Activated naive CD4-positive, alpha-beta T cell (primary cell): ENCODE measurements at places on chromosomes 6 and 20.

GRCh38 chr6:166761801-166762200 is 134.8 kb upstream of the RPS6KA2 start:
- no peak for DNase-seq

DNA sequence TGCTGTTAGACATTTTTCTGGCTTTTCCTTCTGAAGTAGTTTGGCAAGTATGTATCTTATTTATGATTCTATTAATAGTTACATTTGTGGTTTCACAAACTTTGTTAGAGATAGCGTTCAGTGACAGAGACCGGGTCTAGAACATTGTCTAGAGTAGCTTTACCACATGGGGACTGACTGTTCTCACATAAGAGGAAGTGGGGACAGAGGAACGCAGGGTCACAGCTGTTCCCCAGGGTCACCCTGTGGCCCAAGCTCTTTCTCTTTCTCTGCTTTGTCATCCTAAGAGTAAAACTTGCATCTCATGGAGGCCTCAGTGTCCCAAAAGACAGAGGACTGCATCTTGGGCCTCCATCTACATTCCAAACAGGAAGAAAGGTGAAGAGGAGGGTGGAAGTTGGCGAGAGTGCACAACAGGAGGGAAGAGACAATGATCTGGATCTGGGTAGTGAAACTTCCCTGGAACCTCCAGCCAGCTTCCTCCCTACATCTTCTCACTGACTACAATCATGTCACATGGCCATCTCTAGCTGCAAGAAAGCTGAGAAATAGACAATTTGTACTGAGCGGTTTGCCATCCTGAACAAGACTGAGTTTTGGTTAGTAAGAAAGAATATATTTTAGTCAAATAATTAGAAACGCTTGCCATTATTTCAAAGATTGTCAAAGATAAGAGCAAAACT is 645.8 kb upstream of the ARID1B start:
- no peak for DNase-seq

DNA sequence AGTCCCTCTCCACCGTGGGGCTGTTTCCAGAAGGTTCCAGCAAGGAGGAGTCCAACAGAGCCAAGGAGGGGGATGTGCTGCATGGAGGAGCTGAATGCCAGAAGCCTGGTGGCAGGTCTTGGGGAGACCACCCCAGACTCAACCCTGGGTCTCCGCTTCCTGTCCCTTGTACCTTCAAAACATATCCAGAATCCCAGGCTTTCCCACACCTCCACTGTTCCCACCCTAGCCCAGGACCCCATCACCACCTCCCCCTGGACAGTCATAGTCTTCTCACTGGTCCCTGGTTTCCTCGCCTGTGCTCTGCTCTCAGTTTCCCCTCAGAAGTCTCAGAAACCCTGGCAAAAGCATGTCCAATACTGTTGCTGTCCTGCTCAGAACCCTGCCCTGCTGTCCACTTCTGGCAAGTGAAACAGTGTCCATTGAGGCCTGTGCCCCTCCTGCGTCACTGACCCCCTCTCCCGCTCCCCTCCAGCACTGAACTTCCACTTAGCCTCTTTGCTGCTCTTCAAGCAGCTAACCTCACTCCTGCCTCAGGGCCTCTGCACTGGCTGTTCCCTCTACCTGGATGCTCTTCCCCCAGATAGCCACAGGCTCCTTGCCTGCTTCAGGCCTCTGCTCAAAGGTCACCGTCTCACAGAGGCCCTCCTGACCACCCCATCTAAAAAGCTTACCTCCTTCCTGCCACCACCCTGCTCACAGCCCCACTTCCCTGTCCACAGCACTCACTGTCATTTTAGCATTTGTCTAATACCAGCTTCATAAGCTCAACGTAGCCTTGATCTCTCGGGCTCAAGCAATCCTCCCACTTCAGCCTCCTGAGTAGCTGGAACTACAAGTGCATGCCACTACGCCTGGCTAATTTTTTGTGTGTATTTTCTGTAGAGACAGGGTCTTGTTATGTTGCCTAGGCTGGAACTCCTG is 169.2 kb downstream of the GRM4 start:
- DNase-seq = no peak

- DNase-seq = no peak
Observed at GRCh38 chr6:32890831-32891230, 36.8 kb downstream of the PSMB9 start.

- DNase-seq = no peak
Observed at GRCh38 chr6:134511984-134512683, 194.2 kb upstream of the SGK1 start.

DNA sequence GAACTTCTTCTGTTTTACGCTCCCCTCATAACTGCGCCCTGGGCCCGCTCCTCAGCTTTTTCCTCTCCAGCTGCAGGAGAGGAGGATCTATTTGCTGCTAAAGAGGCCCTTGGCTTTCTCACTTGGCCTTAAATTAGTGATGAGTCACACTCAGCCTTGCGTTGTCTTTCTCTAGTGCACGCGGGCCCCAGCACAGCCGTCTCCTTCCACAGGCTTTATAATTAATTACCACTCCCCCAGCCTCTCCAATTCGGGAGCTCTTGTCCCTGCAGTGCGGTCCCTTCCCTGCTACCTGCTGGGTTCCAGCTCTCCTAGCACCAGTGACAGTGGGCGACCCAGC is 25.2 kb downstream of the PACSIN1 start:
- DNase-seq = no peak

DNA sequence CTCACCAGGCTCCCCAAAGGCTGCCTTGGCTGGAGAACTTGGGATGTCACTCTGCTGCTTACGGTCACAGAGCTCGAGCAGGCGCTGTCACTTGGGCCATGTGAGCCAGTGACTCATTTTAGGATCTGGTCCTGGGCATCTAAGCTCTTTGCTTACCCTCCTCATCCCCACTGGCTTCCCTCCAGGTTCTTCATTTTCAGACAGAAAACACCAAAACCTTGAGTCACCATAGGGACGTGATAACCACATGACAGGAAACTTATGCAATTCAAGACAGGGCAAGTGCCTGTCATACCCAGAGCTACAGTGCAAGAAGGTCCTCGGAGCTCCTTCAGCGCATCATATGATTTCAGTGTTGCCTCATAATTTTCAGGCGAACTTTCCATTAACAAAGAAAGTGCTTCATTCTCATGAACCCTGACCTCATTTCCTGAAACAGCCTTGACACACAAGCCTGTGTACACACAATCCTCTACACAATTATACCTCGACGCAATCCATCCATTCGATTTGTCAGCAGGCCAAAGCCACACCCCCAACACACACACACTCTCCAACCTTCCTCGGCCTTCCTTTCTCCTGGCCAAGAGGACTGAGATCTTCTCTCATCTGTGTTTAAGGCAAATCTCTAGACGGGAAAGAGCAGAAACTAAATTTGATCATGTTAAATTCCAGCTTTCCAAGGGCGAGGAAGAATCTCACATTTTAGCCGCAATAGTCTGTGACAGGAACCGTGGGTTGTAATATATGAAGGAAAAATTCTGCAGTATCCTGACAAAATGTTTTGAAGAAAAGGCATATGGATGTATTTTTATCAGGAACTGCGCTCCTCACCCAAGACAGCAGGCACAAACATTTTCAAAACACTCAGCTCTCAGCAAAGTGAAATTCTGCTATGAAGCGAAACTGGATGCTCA is 25.3 kb downstream of the TBC1D7 start:
- no peak for DNase-seq

DNA sequence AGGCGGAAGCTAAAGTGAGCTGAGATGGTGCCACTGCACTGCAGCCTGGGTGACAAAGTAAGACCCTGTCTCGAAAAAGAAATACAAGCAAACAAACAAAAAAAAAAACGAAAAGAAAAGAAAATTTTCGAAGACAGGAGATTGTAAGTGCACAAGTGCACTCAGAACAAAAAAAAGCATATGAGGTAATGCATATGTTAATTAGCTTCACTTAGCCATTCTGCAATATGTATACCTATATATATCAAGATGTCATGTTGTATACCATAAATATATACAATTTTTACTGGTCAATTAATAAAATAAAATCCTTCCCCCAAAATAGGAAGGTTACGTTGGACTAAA is 127.5 kb downstream of the RIN2 start:
- no peak for DNase-seq

GRCh38 chr20:61682996-61683681 is 382.5 kb downstream of the TAF4 start:
- DNase-seq = no peak

- no peak for DNase-seq
Observed at GRCh38 chr6:57201718-57202117, 20.4 kb downstream of the RAB23 start.

DNA sequence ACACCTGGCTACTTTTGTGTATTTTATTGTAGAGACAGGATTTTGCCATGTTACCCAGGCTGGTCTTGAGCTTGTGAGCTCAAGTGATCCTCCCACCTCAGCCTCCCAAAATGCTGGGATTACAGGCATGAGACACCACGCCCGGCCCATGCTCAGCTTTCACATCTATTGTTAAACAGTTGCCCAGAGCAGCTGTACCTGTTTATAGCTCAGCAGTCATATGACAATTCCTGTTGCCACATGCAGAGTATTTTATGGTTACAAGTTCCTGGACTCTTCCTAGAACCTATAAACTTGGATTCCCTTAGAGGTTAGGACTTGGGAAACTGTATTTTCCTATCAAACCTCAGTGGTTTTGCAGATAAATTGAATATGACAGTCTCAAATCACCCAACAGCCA is 188.3 kb upstream of the KCNG1 start:
- no peak for DNase-seq

GRCh38 chr6:97026298-97026697 is 101.8 kb downstream of the KLHL32 start:
- no peak for DNase-seq

GRCh38 chr6:99338188-99338587 is 11.3 kb downstream of the FAXC start:
- no peak for DNase-seq

DNA sequence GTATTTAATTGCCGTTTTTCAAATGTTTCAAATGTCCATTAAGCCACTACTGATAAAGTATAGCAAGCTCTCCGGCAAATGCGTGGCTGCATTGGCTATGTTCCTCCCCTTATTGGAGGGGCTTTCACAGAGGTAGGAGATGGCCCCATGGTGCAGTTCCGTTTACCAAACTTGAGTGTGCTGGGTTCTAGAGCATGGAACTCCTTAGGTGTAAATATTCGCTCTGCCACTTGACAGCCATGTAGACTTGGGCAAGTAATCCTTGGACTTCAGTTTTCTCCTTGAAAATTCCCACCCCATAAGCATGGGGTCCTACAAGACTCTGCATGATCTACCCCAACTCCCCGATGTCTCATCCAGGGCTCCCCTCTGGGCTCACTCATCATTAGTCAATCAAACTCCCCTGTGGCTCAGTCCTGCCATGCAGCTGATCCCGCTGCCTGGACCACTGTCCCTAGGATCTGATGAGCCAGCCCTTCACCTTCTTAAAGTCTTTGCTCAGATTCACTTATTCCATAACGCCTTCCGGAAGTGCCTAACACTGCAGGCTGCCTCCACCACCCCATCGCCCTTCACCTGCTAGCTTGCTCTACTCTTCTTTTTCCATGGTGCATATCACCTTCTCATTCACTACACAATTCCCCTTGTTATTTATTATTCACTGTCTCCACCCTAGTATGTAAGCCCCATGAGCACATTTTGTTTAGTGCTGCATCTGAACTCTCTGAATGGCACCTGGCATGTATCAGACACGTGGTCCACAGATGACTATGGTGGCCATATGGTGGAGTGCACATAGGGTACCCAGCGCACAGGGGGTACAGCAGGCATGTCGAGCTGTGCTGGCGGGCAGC is 18.8 kb downstream of the PRR18 start:
- no peak for DNase-seq

DNA sequence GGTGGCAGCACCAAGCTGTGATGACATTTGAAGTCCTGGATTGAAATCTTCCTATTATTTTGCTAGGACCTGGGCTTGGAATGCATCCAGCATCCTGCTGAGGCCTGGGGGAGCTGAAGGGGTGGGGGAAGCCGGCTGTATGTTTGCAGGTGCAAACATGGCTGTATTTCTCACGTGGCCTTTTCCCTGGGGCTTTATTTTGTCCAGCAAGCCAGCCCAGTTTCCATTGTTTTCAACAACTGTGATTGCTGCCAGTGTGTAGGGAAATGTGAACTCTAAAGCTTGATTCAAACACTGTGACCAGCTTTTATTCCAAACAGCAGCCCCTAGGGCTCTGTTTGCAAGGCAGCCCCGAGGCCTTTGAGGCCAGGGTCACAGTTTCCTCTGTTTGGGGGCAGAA is 683.0 kb downstream of the DHX35 start:
- DNase-seq = no peak

- peak; percentile 51 for DNase-seq
Observed at GRCh38 chr6:36340618-36341454, 4.1 kb upstream of the BNIP5 start.

DNA sequence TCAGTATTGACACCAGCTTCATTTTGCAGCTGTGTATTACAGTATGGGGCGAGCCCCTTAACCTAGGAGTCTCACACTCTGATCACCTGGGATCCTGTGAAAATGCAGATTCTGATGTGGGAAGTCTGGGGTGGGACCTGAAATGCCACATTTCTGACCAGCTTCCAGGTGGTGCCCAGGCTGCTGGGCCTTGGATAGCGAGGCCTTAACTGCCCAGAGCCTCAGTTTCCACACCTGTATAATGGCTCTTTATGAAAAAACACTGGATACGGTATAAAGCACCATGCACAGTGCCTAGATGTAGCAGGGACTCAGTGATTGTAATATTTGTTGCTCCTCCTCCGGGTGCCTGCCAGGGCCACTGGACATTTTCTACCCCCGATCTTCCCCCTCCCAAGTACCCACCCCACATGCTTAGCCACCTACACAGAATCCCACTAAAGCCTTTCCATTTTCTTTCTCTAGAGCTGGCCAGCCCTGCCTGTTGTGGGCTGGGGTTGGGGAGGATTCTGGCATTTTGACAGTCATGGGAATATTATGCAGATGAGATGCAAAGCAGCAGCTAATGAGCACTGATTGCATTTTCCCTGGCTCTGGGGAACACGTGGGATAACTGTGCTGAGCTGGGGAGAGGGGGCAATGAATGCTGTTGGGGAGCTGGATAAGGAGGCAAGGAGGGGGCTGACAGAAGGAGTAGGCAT is 44.8 kb downstream of the SPDEF start:
- no peak for DNase-seq

GRCh38 chr6:113873043-113873667 is 16.0 kb downstream of the MARCKS start:
- DNase-seq = no peak

GRCh38 chr6:145783796-145784195 is 30.8 kb downstream of the FBXO30 start:
- no peak for DNase-seq

DNA sequence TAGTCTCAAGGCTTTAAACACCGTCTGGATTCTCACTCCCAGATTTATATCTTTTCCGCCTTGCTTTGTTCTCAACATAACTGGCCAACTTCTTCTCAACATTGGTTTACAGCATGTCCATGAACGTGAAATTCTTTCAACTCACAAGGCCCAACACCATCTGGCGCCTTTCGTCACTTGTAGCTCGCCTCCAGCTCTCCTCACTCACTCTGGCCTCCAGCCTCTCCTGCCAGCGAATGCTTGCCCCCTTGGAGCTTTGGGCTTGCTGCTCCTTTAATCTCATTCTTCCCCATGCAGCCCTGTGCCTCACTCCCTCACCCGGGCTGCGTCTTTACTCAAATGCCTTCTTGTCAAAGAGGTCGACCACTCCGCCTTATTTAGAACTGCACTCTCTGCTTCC is 324.5 kb downstream of the PRKN start:
- DNase-seq = no peak
